H9 (cell line): ENCODE measurements at places on chromosomes 11 and 22.

DNA sequence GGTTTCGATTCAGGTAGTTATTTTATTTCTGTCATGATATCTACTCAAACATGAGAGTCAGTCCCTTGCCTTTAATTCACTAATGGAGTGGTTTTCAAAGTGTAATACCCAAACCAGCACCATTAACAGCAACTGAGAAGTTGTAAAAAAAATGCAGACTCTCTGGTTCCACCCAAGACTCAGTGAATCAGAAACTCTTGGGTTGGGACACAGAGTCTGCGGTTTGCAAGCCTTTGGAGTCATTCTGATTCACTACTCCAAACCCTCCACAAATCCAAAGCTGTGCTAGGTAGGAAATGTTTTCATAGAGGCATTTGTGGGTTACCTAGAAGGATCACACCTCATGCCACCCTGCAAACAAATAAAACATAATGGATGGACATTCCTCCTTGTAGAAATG lies 340.1 kb downstream of the NTM start:
- H3K4me1 ChIP-seq: no peaks in the 10 kb centered on the region
- no peak for DNase-seq
- H3K27ac ChIP-seq: no peak overlapping the region

- H3K4me1 ChIP-seq: no peaks in the 10 kb centered on the region
- peak overlapping the region; percentile 93 for H3K4me3 ChIP-seq
- H3K27ac ChIP-seq: no peak overlapping the region
- DNase-seq: no peak
- H3K27me3 ChIP-seq: no peaks in the 10 kb centered on the region
Measured at GRCh38 chr22:31212783-31213629, 908 bp downstream of the LIMK2 start.

DNA sequence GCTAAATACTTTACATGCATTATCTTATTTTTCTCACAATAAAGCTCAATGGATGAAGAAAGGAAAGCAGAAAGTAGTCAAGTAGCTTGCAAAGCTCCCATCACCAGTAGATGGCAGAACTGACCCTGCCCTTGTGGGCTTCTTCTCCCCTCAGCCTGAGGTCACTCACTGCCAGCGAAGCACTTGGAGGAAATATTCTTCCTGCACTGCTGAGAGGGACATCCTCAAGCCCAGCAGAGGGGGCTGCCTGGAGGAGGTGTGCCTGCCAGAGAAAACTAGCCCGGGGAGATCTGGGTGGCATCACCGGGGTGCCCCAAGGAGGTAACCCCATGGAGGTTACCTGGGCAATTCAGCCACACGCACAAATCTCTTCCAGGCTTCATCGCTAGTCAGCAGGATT lies 6.6 kb downstream of the APOL4 start:
- no peak overlapping the region for H3K4me3 ChIP-seq
- H3K27ac ChIP-seq: no peak overlapping the region
- DNase-seq: peak; percentile 86
- H3K4me1 ChIP-seq: peaks cover 4% of the 10 kb centered on the region; the same call in 1 of the 2 replicates
- no peaks in the 10 kb centered on the region for H3K36me3 ChIP-seq
- no peaks in the 10 kb centered on the region for H3K27me3 ChIP-seq

DNA sequence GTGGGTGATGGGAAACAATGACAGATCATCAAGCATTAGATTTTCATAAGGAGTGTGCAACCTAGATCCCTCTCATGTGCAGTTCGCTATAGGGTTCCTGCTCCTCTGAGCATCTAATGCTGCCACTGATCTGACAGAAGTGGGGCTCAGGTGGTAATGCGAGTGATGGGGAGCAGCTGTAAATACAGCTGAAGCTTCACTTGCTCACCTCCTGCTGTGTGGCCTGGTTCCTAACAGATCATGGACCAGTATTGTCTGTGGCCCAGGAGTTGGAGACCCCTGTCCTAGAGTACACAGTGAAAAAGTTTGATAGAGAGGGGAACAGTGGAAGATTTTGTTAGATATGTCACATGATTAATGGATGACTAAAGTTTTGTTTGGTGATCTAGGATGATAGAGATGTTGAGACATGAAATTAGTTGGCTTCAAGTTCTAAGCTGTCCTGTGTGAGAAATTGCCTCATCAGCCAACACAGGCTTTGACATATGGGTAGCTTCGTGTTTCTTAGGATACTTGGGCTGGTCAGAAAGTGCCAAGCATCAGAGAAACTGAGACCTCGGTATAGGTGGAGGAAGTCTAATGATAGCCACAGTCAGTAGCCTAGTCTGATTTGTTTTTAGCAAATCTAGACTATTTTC lies 47.4 kb downstream of the ARHGEF12 start:
- DNase-seq: no peak
- H3K4me3 ChIP-seq: no peak overlapping the region
- H3K36me3 ChIP-seq: peaks cover 15% of the 10 kb centered on the region
- H3K27ac ChIP-seq: no peak overlapping the region

DNA sequence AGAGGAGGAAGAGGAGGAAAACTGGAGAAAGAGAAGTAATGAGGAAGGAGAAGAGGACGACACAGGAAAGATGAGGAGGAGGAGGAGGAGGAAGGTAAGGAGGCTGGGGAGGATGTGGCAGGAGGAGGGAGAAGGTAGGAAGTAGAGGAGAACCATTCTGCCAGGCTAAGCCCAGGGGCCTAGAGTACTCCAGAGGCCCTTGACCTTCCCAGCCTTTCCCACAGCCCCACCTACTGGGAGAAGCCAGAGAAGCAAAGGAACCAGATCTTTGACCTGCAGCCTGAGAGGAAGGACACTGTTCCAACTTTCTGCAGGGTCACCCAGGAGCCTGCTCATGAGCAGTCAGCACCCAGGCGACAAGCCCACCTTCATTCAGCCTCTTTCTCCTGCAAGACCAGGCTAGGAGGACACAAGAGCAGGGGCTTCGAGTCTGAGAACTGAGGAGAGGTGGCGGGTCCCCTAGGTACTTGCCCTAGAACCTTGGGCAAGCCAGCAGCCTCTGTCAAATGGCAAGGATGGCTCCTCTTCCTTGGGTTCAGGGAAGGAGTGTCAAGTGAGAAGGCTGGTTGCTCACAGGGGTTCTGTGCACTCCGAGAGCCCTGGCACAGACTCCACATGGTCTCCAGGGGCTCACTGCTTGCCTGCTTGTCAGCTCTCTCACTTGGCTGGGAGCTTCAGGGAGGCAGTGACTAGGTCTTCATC lies 27.9 kb upstream of the OAF start:
- no peak overlapping the region for H3K4me3 ChIP-seq
- no peak overlapping the region for H3K27ac ChIP-seq
- no peaks in the 10 kb centered on the region; the same call in 1 of the 2 replicates for H3K4me1 ChIP-seq
- H3K27me3 ChIP-seq: peaks cover 10% of the 10 kb centered on the region
- DNase-seq: peak; percentile 73

DNA sequence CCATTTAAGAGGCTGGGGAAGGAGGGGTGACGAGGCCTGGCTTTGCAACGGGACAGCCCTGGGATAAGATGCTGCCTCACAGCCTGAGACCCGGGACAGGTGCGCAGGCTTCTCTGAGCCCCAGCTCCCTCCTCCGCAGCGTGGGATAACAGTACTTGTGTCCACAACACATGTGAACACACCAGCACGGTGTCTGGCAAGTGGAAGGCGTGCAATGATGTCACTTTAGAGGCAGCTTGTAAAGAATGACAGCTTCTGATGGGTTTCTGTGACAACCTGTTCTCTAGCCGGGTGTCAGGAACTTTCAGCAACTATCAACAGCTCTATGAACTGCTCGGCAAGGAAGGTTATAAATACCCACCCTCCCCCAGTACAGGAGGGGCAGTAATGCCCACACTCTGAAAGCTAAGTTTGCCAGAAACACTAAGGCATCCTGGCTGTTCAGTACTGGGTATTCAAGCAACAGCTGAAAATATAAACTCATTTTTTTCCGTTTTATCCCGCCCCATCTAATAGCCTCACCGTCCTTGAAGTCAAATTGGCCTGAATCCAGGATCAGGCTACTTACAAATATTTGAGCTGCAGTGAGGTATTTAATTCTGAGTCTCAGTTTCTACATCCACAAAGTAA lies 59.7 kb downstream of the MYH9 start:
- peaks cover 87% of the 10 kb centered on the region for H3K36me3 ChIP-seq
- DNase-seq: no peak
- no peak overlapping the region for H3K27ac ChIP-seq
- no peaks in the 10 kb centered on the region for H3K27me3 ChIP-seq
- peaks cover 12% of the 10 kb centered on the region; the same call in 1 of the 2 replicates for H3K4me1 ChIP-seq

DNA sequence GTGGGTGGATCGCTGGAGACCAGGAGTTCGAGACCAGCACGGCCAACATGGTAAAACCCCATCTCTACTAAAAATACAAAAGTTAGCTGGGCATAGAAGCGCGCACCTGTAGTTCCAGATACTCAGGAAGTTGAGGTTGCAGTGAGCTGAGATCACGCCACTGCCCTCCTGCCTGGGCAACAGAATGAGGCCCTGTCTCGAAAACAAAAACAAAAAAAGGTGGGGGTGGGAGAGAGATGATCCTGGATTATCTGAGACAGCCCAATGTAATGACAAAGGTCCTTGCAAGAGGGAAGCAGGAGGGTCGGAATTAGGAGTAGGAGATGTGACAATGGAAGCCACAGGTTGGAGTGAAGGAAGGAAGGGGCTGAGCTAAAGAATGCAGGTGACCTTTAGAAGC lies 87.6 kb upstream of the APOA1 start:
- H3K36me3 ChIP-seq: peaks cover 22% of the 10 kb centered on the region
- H3K27ac ChIP-seq: no peak overlapping the region
- no peak for DNase-seq
- H3K4me1 ChIP-seq: no peaks in the 10 kb centered on the region; the same call in 1 of the 2 replicates

DNA sequence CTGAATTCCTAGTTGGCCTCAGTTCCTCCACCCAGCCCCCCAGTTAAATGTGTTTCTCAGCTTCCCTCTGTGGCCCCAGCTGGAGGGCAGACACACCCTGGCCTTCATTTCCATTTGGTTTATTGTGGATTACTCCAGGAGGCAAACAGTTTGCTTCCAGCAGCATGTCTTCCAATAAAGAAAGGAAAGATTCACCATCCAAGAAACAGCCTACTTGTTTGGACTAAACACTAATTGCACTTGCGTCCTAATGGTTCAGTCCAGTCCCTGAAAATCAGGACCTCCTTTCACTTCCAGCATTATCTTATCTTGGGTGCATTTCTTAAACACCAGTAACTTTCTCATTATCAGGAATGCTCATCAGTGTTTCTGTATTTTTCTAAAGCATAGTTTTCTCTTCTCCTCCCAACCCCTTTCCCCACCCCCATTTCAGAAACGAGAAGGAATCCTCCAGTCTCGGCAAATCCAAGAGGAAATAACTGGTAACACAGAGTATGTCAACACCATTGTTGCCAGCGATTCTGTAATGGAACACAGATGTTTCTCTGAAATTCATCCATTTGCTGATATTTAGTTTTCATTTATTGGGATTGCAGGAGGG lies 130.9 kb downstream of the PARVA start:
- peaks cover 2% of the 10 kb centered on the region; the same call in 1 of the 2 replicates for H3K4me1 ChIP-seq
- no peak overlapping the region for H3K27ac ChIP-seq
- DNase-seq: no peak
- H3K4me3 ChIP-seq: no peak overlapping the region
- H3K36me3 ChIP-seq: no peaks in the 10 kb centered on the region
- no peaks in the 10 kb centered on the region for H3K27me3 ChIP-seq

DNA sequence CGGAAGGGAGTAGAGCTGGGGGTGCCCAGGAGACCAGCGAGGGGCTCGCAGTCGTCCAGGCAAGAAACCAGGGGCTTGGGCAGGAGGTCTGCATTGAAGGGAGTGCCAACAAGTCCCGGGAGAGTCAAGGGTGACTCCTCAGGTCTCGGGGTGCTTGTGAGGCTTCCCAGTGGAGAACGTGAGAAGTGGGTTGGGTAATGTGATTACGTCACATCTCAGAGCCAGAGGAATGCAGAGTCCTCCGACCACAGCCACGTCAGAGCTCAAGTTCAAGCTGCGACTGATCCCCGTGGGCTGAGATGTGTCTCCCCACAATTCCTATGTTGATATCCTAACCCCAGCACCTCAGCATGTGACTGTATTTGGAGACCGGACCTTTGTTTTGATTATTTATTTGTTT lies 89.7 kb upstream of the SHANK2 start:
- H3K27ac ChIP-seq: no peak overlapping the region
- DNase-seq: no peak
- no peaks in the 10 kb centered on the region; the same call in 1 of the 2 replicates for H3K27me3 ChIP-seq
- no peaks in the 10 kb centered on the region for H3K4me1 ChIP-seq
- 0 out of 2 replicates have a peak, but pooled peaks cover 1% of the 10 kb centered on the region for H3K36me3 ChIP-seq

- DNase-seq: no peak
- H3K4me3 ChIP-seq: no peak overlapping the region
- H3K36me3 ChIP-seq: no peaks in the 10 kb centered on the region
- H3K4me1 ChIP-seq: no peaks in the 10 kb centered on the region; the same call in 1 of the 2 replicates
Measured at GRCh38 chr11:16976379-16976778, 37.8 kb downstream of the PLEKHA7 start.

DNA sequence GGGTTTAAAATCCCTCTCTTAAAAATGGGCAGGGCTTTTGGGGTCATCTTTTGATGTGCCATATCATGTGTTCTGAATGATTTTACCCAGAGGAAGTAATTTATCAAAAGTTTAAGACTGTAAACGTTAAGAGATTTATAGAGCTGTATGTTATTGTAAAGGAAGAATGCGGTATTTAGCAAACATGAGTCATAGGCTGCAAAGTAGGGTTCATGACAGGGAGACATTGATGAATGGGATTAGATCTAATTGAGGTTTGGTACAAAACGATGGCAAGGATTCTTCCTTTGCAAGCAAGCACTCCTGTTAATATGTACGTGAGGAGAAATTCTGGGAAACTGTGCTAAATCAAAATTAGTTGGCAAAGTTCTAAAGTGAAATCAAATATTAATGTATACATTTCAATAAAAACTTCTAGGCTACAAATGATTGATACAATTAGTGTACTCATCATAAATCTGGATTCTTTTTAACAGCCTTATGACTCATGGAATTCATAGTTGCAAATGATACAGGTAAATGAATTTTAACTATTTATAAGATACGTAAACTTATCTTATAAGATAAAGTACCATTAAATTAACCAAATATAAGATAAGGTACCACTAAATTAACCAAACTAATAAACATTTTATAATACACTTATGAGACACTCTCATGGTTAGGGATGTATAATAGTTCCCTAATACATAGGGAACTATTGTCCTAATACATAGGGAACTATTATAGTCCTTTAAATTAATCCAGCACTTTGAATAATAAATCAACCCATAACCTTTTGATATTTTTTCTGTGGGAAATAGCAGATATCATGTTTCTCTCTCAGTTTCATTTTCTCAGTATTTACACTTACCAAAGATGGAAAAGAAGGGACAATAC lies 58.4 kb downstream of the KIF18A start:
- no peak for DNase-seq
- no peak overlapping the region for H3K27ac ChIP-seq
- H3K27me3 ChIP-seq: no peaks in the 10 kb centered on the region
- H3K4me1 ChIP-seq: no peaks in the 10 kb centered on the region

- no peak overlapping the region for H3K27ac ChIP-seq
- no peak overlapping the region for H3K4me3 ChIP-seq
- no peaks in the 10 kb centered on the region for H3K4me1 ChIP-seq
- H3K27me3 ChIP-seq: no peaks in the 10 kb centered on the region
- no peaks in the 10 kb centered on the region for H3K36me3 ChIP-seq
- DNase-seq: peak; percentile 79
Measured at GRCh38 chr11:83836883-83837654, 550.9 kb upstream of the CCDC90B start.
